GOT3 (cell line): ENCODE measurements at places on chromosomes 3 and 15.

DNA sequence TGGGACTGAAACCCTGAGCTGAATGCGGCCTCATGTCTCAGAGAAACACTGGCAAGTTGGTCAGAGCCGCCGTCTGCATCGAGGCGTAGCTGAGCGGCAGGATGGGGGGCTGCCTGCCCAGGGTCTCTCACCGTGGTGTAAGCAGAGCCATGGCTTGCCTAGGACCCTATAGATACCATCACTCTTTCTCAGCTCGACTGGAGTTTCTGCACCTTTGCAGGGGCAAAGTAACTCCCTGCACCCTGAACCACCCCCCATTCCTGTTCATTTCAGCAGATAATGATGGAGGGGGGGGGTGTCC, 28.4 kb upstream of the NR2E3 start:
- DNase-seq: no peak

DNA sequence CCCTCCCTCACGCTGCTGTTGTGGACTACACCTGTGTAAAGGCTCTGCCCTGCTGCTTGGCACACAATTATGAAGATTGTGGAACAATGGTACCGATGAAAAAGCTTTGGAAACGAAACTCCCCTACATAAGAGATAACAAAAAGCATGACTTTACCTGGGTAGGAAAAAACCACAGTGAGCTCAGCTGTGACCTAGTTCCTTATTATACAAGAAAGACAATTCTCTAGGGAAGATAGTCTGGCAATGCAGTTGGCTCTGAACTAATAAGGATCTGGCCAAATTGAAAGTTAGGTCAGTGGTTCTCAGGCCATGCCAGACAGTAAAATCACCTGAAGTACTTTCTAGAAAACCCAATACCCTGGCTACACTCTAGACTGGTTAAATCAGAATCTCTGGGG, 16.1 kb downstream of the CLEC3B start:
- DNase-seq: no peak

DNA sequence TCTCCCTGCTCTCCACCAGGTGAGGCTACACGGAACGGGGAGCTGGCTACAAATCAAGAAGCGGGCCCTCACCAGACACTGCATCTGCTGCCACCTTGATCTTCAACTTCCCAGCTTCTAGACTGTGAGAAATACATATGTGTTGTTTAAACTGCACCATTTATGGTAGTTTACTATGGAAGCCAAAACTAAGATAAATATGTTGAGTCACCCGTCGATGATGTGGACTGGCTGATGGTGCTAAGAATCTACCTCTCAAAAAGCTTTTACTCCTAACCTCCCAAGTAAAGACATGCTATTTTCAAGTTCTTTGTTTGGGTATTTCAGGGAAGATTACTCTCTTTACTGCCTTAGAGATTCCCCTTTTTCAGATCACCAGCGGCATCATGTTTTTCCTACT, 110.9 kb downstream of the VGLL3 start:
- DNase-seq: no peak

- no peak for DNase-seq
These were observed 28.6 kb upstream of the SERPINI2 start for GRCh38 chr3:167502401-167502800.

DNA sequence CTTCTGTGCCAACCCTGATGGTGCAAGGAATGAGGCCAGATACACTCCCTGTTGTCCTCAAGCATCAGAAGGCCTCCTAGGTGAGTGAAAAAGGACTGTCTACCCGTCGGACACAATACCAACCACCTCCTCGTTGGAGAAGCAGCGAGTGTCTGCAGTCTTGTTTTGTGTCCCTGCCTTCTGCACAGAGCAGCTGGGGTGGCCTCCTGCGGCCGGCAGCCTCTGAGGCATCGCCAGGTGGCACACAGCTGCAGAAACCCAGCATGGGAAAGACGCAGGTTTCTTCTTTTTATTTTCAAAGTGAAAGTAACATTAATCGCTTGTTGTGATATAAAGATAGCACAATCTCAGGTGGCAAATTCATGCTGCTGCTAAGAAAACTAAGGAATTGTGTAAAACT, 509.9 kb downstream of the OCA2 start:
- no peak for DNase-seq

- no peak for DNase-seq
These were observed 388.3 kb downstream of the FEZF2 start for GRCh38 chr3:61985020-61985419.

- DNase-seq: no peak
These were observed 900 bp upstream of the GNB4 start for GRCh38 chr3:179452176-179452564.

DNA sequence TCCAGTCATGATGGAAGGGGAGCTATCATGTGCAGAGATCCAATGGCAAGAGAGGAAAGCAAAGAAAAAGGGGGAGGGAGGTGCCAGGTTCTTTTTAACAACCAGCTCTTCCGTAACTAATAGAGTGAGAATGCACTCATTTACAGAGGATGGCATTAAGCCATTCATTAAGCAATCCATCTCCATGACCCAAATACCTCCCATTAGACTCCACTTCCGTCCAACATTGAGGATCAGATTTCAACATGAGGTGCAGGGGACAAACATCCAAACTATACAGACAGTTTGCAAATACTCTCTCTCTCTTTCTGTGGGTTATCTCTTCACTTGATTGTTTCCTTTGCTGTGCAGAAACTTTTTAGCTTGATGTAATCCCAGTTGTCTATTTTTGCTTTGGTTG, 21.2 kb downstream of the ZDHHC23 start:
- DNase-seq: no peak

- no peak for DNase-seq
These were observed 22.1 kb downstream of the HDAC11 start for GRCh38 chr3:13501958-13502790.

- DNase-seq: no peak
These were observed 711.0 kb downstream of the MECOM start for GRCh38 chr3:168952551-168952950.

DNA sequence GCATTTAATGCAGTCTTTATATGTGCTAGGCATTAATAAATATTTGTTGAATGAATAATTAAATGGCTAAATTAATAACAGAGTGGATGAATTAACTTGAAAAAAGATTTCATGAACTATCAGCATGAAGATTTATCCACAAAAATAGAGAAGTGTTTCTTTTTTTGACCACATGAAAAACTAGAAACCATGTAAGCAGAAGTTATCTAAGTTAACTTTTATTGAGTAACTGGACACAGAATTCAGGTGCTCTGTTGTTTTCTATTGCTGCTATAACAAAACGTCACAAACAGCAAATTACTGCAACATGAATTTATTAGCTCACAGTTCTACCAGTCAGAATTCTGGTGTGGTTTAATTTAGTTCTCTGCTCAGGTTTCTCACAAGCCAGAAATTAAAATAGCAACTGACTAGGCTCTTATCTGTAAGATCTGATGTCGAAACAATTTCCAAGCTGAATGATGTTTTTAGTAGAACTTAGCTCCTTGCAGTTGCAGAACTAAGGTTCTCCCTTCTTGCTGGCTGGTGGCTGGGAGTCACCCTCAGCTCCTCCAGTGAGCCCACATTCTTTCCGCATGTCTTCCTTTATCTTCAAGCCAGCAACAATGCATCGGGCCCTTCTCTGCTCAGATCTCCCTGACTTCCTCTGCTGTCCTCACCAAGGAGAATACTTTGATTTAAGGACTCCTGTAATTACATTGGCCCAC, 810.2 kb upstream of the ALCAM start:
- DNase-seq: no peak

- no peak for DNase-seq
These were observed 54.5 kb upstream of the LCTL start for GRCh38 chr15:66620341-66620740.

GRCh38 chr3:74535281-74535680, 79.2 kb downstream of the CNTN3 start:
- DNase-seq: no peak

DNA sequence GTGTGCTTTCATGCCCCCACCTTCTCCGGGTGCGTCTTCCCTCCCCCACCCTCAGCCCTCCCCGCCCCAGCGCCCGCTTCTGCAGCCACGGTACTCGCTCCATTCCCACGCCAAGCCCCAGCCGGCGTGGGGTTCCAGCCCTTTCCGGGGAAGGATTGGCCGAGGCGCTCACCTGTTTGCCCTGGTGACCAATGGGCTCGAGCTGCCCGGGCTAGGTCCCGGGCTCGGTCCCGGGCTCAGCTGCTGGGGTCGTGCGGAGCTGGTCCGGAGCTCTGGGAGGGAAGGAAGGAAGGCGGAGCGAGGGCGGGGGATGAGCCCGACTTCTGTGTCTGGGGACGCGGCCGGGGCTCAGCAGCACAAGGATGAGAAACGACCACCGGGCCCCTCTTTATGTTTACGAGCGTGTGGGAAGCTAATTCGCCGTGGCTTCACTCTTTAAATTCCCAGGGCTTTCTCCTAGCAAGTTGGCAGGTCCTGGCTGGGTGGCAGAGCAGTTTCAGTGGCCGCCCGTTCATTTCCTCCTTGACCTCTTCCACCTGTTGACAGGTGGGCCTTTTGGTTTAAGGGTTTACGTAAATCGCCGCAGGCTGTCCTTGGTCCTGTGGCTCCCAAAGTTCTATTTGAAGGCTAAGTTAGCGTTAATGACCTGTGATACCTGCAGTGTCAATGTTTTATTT, at the start of gene IGSF10:
IGSF10 (minus strand) TSS at position 288 of the 677 bp plus-strand sequence. CDS start 2,352 bp downstream, outside the sequence.
- DNase-seq: no peak

DNA sequence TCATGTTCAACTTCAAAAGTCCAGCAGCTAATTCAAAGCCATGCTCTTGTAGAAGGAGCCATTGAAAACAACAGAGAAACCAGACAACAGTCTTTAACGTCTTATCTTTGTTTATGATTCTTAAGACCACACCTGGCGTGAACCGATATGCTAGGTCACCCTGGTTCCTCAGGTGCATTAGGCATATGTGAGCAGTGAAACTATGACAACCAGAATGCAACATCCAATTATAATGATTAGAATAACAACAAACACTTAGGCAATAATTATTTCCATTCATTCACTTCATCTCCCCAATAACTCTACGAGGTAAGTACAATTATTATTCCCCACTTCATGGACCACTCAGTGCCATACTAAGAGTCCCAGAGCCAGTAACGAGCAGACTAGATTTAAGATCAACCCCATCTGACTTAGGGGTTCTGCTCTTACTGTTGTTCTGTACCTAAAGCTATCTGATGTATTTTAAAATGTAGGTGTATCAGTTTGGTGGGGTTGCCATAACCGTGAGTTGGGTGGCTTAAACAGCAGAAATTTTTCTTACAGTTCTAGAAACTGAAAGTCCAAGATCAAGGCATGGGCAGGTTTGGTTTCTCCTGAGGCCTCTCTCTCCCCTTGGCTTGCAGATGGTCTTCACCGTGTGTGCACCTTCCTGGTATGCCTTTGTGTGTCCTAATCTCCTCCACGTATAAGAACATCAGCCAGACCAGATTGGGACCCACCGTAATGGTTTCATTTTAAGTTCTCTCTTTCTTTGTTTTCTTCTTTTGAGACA, 997.8 kb upstream of the CFAP20DC start:
- no peak for DNase-seq

- DNase-seq: no peak
These were observed 49.2 kb downstream of the SLC7A14 start for GRCh38 chr3:170536712-170537111.

GRCh38 chr3:37816271-37816670, 45.4 kb upstream of the CTDSPL start:
- no peak for DNase-seq

GRCh38 chr3:29763115-29763514, 482.2 kb downstream of the RBMS3 start:
- DNase-seq: no peak

GRCh38 chr15:92571824-92572223, 83.8 kb downstream of the FAM174B start:
- no peak for DNase-seq

DNA sequence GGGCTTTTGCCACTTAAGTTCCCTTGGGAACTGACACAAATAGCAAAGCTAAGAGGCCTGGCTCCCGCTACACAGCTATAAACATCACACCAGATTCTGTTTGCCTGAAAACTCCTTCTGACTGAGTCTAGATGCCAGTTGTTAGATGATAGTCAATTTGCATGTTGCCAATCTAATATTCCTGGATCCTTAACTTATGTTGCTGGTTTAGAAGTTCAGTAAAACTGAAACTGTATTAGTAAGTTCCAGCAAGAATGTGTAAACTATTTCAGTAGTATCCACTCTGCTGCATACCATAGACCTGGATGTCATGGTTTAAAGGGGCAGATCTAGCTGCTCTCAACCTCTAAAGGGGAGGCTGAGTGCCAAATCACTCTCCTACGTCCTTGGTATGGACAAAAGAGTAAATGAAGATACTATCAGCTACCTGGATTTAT, 27.1 kb upstream of the LACTB start:
- DNase-seq: no peak

DNA sequence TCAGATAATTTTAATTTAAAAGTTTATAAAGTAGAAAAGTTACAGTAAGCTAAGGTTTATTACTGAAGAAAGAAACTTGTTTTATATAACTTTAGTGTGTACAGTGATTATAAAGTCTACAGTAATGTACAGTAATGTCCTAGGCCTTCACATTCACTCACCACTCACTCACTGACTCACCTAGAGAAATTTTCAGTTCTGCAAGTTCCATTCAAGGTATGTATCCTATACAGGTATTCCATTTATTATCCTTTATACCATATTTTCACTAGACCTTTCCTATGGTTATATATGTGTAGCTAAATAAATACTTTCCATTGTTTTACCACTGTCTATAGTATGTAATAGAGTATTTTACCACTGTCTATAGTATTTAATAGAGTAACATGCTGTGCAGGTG, 33.2 kb upstream of the MME start:
- DNase-seq: no peak

DNA sequence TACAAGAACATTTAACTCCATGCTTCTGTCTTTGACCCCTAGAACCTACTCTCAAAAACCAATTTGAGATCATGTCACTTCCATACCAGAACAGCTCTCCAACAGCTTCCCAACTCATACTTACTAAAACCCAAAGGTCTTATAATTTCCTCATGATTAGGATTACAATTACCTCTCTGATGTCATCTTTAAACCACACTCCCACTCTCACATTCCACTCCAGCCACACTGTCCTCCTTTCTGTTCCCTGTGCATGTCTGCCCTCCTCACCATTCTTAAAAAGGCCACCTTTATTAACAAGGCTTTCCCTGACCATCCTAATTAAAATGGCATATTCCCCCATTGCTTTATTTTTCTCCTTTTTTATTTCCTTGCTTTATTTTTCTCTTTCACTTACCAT, 18.9 kb downstream of the PHC3 start:
- no peak for DNase-seq

DNA sequence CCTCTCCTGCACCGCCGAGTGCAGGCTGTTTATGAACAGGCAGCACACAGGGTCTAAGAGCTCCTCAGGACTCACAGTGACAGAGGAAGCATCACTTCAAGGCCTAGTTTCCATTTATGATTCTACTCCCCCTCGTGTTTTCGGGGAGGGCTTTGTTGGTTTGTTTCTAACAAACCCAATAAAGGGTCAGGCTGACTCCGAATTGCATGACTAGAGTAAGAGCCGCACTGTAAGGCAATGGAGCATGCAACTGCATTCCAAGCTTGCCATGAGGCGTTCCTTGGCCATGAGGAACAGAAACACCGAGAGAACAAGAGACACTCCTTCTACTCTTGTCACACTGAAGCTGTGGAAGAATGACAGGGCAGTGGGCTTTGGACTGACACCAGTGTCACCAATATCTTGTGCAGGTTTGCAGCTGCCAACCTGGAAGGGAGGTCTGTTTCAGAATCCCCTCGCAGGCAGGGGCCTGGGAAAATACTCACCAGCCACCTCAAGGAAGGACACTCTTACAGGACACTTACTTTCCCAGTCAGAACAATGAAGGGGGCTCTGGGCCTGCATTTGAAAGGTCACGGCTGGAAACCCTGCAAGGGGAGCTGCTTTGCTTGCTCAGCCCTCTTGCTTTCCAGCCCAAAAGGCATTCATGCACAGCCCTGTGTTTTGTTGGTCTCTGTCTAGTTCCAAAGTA, 96.8 kb downstream of the ADAMTS17 start:
- no peak for DNase-seq
